M059J (cell line): ENCODE measurements at places on chromosomes 6 and 20. TPM values are rescaled to one million over a fixed set of nuclear protein-coding genes. Genes with fewer than 3 reads are reported as not detected.

Gene NKX2-2
- 1.7 and 2.6 TPM in 2 replicates for total RNA-seq

DNA sequence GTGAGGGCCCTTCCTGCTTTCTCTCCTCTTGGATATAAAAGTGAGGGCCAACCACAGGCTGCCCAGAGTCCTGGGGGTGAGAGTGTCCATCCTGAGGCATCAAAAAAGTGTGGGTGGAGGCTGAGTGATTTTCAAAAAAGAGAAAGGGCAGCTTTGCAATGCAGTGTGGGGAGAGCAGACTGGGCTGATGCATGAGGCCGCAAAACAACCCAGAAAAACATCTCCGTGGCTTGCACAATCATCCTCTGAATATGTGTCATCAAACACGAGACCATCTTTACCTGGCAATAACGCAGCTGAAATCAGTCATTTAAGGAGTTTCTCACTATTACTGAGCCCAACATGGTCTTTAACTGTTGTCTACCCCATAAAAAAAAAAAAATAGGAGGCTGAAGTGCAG is 191.2 kb upstream of the SOX4 start:
- peak; percentile 52 for DNase-seq

DNA sequence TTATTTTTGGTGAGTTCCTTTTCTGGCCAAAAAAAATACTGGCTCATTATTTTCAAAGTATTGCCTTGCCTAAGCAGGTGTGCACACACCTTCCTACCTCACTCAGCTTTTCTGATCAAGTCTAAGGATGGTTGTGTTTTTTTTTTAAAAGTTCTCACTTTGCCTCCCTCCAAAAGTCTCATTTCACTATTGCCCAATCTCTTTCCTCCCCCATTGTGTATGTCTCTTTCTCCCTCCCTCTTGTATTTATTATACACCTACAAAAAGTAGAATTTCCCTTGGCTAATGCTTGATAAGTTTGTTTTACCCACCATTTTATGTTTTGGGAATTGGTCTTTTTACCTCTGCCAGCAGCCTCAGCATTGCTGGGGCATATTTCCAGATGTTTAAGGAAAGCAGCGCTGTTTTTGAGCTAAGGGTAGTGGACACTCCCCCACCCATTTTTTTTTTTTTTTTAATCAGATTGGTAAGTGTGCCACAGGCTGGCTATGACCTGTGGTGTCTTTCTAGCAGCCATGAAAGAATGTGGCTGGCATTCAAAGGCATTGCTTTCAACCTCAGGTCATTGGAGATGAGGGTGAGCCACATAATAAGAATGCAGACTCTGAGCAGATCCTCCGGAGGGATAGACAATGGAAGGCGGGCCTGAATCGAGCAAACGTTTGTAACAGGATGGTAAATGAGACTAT is 668.6 kb downstream of the UTRN start:
- DNase-seq, result peak; percentile 99

Gene NSFL1C
- 69.2 and 85.5 TPM in 2 replicates for total RNA-seq

GRCh38 chr20:2047456-2048092 is 53.7 kb upstream of the PDYN start:
- DNase-seq, result no peak

DNA sequence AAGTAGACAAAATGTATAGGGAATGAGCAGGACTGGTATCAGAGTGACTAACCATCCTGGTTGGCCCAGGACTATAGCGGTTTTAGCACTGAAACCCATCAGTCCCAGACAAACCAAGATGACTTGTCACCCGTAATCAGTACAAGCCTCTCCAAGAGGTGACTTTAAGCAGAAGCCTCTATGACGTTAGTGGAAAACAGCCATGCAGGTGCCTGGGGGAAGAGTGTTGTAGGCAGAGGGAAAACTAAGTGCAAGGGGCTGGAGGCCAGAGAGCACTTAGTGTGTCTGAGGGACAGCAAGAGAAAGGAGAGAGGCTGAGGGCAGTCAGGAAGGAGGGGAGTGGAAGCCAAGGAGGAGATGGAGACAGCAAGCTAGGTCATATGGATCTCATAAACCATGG is 2.1 kb downstream of the SGK2 start:
- DNase-seq, result no peak

- no peak for DNase-seq
These were observed 14.8 kb downstream of the TP53RK start for GRCh38 chr20:46674253-46675083.

DNA sequence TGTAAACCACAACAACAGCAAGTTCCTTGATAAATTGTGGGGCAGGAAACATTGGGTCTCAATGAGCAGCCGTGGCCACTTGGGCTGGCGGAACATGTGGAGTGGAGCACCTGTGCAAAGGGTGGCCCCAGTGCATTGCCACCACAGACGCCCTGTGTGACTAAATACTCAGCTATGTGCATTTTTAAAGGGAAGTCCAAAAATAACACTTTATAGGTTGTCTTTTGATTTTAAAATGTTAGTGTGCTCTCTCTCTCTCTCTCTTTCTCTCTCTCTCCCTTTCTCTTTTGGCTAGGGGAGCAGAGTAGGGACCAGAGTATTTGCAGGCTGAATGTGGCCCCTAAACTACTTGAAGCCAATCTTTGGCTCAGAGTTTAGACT is 236.3 kb downstream of the BCAS1 start:
- peak; percentile 78 for DNase-seq

DNA sequence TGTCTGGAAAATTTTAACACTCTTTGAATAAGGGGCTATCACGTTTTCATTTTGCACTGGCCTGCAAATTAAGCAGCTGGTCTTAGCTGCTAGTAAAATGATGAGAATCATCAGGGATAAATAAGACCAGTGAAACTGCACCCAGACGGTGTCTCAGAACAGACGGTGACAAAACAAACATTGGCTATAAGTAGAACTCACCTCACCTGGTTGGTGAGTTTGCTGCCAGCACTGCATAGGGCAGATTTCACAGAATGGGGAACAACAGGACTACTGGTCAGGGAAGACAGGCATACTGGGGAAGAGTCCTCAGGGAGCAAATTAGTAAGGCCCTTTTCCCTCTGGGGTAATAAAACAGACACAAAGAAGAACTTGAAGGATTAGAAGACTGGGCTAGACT is 175.9 kb upstream of the CITED2 start:
- DNase-seq, result no peak

DNA sequence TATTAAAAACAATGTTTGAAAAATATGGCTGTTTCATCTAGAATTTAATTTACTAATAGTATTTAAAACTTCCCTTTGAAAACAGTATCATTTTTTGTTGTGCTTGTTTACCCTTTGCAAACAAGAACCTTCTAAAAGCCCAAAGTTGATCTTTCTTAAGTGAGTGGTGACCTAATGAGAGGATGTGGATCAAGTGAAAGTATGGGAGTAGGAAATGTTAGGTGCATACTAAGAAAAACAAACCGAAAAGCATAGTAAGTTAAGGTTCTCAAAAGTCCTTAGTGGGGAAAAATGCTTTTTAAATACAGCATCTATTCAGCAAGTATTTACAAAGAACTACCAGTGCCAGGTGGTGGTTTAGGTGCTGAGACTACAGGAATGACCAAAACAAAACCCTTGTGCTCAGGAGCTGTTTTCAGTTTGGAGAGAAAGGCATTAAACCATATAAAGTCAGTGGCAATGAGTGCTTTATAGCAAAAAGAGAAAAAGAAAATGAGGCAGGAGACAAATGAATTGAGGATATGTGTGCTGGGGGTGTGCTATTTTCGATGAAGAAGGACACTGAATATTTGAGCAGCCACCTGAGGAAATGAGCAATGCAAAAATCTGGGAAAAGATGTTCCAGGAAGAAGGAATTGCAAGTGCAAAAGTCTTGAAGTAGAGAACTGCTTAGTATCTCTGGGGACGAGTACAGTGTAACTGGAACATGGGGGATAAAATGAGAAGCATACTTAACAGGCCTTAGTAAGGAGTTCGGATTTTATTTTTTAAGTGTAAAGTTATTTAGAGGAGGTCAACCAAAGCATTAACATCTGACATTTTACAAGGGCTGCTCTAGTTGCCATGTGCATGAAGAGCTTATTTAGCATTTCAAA is 24.0 kb downstream of the RNF146 start:
- no peak for DNase-seq

- no peak for DNase-seq
These were observed 54.7 kb downstream of the YTHDF1 start for GRCh38 chr20:63161176-63161651.

Gene TREM1
- not detected in 2 replicates for total RNA-seq

GRCh38 chr6:160256445-160256844 is 2.2 kb downstream of the SLC22A2 start:
- no peak for DNase-seq

GRCh38 chr20:8049310-8049709 is 29.7 kb upstream of the TMX4 start:
- no peak for DNase-seq

- DNase-seq, result peak; percentile 97
These were observed 40.2 kb upstream of the FAM50B start for GRCh38 chr6:3808759-3809514.

GRCh38 chr6:169454204-169454871 is 200.7 kb upstream of the THBS2 start:
- DNase-seq, result peak; percentile 4

DNA sequence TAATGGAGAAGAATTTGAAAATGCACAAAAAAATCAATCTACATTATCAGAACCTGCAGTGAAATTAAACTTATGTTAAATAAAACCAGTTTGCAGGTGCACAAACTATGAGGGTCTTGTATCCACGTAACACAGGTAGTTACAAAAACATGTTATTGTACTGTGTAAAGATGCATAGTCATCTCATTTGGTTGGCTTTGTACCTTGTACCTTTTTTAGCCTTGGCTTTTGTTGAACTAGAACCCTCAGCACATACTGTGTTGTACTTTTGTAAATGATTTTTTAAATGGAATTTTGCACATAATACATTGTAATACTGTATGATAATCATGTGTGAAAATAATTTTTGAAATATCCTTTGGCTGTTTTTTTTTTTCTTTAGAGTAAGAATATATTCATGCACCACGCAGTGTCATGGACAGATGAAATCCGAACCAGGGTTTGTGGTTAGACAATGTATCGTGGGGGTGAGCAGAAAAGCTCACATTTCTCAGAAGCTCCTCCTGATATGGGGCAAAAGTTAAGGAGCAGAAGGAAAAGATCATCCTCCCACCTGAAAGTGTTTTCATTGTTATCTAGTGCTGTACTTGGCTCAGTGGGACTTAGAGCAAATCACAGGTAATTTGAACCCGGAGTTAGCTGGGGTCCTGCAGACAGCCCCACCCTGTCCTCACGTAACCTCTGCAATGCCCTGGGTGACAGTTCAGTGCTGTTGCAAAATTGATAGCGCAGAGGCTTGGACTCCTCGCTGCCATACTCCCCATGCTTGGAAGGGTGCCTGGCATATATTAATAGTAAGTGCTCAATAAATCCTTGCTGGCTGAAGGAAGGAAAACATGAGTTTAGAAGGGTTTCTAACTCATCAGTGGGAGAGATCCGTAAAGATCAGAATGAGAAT is 14.8 kb upstream of the NAA20 start:
- no peak for DNase-seq

- no peak for DNase-seq
These were observed 145.8 kb downstream of the PACRG start for GRCh38 chr6:162873537-162873936.

GRCh38 chr20:62595491-62595890 is 46.8 kb upstream of the SLCO4A1 start:
- DNase-seq, result peak; percentile 67

GRCh38 chr6:124298730-124299129 is 495.1 kb downstream of the NKAIN2 start:
- DNase-seq, result no peak

Gene SENP6
- total RNA-seq, result 37.7 and 45.0 TPM in 2 replicates

Gene STMN3
- total RNA-seq, result 0.89 and 2.6 TPM in 2 replicates

Gene PTCRA
- not detected in 2 replicates for total RNA-seq

DNA sequence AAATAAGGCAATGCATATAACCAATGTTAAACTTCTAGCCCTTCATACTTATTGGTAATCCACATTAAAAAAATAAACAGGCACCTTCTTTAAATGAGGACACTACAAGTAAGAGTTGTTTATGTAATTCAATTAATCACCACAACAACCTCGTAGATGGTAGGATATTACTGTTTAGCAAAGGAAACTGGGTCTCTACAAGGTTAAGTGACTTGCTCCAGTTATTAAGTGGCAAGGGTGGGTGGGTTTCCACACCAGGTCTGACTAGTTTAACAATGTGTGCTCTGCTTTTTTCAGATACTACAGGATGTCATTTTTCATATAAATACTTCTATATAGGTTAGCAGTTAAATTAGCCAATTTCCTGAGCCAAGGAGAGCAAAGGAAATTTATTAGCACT is 129.1 kb downstream of the MAN1A1 start:
- no peak for DNase-seq

DNA sequence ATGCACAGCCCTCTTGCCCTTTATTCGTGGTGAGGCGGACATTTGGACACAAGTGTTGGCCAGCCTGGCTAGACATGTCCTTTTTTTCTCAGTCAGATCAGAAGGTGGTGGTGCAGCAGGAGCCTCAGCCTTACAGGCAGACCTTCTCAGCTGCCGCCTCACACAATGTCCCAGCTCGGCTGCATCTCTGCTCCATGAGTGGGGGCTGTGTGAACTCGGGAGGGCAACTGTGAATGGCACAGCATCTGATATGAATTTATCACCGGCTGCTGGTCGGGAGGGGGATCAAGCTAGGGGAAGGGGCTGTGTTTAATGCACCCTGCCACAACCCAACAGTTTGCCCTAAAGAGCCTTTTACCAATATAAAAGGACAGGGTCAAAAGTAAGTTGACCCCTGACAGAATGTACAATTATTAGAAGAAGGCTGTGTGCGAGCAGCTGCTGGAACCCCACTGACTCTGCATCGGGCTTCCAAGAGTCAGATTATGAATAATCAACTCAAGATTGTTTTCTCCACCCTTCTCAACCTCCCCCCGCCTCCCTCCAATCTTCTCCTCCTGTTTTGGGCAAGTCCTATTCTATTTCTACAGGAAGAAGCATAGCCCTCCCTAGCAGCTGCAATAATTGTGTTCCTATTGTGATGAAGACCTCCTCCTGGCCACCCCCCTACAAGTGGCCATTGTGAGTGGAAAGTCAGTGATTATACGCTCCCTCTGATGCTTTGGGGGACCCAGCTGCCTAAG is 245.2 kb downstream of the PKHD1 start:
- no peak for DNase-seq

Gene ISM1
- not detected in 2 replicates for total RNA-seq

- DNase-seq, result no peak
These were observed 454.0 kb downstream of the EYS start for GRCh38 chr6:65253041-65253440.

Gene SNAP91
- not detected in 2 replicates for total RNA-seq

- no peak for DNase-seq
These were observed 14.8 kb downstream of the MTCH1 start for GRCh38 chr6:36970892-36971842.

- DNase-seq, result no peak
These were observed 46.8 kb downstream of the SPATA2 start for GRCh38 chr20:49868538-49868937.

Gene RARS2
- 23.8 and 28.5 TPM in 2 replicates for total RNA-seq

DNA sequence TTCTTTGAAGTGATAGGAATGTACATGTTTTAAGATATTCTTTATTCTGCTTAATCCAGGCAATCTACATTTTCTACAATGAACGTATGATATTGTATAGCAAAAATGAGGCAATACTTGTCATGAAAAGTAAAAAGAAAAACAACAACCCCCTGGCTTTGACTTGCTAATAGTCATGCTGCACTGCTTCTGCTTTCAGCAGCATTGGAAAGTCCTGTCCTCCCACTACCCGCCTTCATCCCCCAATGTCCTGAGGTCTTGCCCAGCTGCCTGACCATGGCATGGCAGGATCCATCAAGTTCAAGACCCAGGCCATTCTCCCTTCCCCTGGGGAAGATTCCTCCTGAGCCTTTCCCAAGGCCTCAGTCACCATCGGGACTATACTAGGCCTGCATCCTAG is 156.5 kb downstream of the SH3BGRL2 start:
- DNase-seq, result no peak
